ENCODE measurements at places on chromosomes 5 and 9. TPM values are rescaled to one million over a fixed set of nuclear protein-coding genes. Genes with fewer than 3 reads are reported as not detected.

DNA sequence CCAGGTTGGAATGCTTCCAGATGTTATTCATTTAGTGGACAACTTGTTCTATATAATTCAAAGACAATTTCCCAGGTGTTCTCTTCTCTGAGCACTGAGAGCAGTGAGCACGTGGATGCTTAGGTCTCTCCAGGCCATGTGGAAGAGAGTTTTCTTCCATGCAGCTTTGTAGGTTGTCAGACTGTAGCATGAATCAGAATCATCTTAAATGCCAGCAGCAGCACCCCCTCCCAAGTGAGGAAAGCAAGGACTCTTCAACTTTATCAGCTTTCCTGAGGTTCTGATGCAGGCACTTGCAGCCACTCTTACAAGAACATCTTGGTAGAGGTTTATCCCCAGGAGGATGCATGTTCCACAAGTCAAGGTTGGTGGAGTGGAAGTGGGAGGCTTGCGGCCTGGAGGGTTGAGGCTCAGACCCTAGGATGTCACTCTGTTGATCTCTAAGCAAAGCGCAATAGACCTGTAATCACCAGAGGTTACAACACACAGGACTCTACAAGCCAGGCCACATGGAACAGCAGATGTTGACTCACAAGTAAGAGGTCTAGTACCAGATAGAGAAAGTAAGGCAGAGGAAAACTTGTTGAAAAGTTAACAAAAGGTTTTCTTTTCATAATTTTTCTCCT is 47.7 kb downstream of the UGCG start:
- no peak for DNase-seq
- H3K27ac ChIP-seq, result no peak overlapping the region
- H3K36me3 ChIP-seq, result peaks cover 6% of the 10 kb centered on the region

GRCh38 chr5:149961186-149961685 is 678 bp downstream of the SLC26A2 start:
- H3K27ac ChIP-seq, result peak overlapping the region; percentile 98
- peaks cover 36% of the 10 kb centered on the region for H3K36me3 ChIP-seq
- DNase-seq, result no peak
- no peaks in the 10 kb centered on the region for H3K27me3 ChIP-seq

Gene CPLANE1
- total RNA-seq, result 10.1 TPM

- H3K27ac ChIP-seq, result no peak overlapping the region
- peaks cover 83% of the 10 kb centered on the region for H3K4me1 ChIP-seq
- peaks cover 25% of the 10 kb centered on the region for H3K36me3 ChIP-seq
- DNase-seq, result no peak
These were observed 59.9 kb downstream of the EFNA5 start for GRCh38 chr5:107610798-107611197.

DNA sequence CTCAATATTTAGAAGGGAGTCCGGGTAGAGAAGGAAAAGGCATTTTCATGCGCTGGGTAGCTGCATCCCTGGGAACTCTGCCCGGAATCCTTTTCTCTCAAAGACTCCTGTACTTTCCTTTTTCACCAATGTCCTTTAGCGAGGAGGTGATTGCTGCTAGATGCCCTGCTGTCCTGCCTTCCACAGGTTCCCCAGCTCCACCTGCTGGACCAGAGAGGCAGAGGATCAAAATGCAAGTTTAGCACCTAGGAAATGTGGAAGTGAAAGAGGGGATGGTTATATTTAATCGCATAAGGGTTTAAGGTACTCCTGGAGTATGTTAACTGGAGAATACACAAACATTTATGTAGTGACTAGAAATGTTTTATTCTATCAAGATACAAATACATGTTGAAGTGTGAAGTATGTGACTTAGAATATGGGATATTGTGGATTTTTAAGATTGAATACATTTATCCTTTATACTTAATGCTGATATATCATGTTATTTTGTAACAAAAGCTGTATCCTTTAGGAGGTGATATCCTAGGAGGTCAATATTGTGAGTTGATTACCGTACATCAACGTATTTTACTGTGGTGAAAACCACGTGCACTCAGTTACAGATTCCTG is 145.7 kb downstream of the ARHGAP26 start:
- H3K27me3 ChIP-seq, result no peaks in the 10 kb centered on the region
- peaks cover 58% of the 10 kb centered on the region for H3K4me1 ChIP-seq
- H3K4me3 ChIP-seq, result no peak overlapping the region
- peak overlapping the region; percentile 10 for H3K27ac ChIP-seq
- DNase-seq, result peak; percentile 66

DNA sequence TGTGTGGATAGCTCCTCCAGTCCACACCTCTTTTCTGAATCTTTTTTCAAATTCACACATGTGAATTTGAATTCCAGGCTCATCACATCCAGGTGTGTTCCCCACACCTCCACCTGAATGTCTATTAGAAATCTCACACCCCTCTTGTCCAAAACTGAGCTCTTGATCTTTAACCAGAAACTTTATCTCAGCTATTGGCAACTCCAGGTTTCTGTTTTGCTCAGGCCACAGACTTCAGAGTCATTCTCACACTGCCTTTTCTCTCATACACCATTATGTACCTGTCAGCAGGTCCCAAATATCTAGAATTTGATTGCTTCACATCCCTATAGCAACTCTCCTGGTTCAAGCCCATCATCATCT is 11.6 kb downstream of the NIPSNAP3B start:
- H3K4me3 ChIP-seq, result no peak overlapping the region
- no peak overlapping the region for H3K27ac ChIP-seq
- no peak for DNase-seq
- H3K27me3 ChIP-seq, result peaks cover 10% of the 10 kb centered on the region
- no peaks in the 10 kb centered on the region for H3K4me1 ChIP-seq

DNA sequence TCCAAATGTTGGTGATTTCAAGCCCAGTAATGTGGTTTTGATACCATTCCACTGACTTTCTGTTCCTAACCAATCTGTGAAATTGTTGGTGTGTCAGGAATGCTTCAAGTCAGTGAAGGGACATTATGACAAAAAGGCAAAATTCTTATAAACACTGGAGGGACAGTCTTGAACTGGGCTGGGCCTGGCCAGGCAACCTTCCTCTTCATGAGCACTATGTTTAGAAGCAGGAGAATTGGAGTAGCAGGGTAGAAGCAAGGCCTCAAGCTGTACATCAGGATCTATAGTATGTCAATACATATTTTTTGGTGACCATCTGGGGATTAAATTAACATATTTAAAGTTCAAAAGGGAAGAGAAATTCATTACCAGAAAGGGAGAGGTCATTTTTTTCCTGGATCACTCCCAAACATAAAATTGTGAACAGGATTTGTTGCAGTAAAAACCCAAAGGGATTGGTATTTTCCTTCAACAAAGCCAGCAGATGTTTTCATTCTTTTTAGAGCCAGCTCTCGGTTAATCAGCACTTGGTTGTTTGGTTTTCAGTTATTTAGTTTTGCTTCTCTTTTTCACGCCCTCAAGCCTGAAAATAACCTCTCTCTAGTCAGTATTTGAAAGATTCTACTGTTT is 77.9 kb upstream of the PIK3R1 start:
- H3K27ac ChIP-seq, result no peak overlapping the region
- H3K4me1 ChIP-seq, result peaks cover 13% of the 10 kb centered on the region
- H3K27me3 ChIP-seq, result no peaks in the 10 kb centered on the region
- H3K4me3 ChIP-seq, result no peak overlapping the region
- no peaks in the 10 kb centered on the region for H3K36me3 ChIP-seq

DNA sequence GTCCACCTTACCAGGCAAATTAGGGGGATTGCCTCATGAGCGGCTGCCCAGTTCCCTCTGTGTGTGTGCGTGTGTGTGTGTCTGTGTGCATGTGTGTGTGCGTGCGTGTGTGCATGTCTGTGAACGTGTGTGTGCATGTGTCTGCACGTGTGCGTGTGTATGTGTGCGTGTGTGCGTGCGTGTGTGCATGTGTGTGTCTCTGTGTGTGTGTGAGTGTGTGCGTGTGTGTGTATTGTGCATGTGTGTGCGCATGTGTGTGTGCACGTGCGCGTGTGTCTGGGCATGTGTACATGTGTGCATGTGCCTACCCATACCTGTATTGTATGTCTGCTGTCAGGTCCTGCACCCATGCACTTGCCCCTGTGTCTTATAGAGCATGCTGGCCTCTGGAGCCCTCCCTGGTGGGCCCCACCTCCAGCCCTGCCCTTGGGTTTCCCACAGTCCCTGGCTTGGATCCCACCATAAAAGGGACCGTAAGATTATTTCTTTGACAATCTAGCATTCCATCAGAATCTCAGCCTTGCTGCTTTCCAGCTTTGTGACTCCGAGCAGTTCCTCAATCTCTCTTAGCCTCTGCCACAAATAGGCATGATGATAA is 9.3 kb downstream of the PSD2 start:
- H3K4me1 ChIP-seq, result no peaks in the 10 kb centered on the region
- H3K27ac ChIP-seq, result no peak overlapping the region
- no peak for DNase-seq
- H3K4me3 ChIP-seq, result no peak overlapping the region
- no peaks in the 10 kb centered on the region for H3K36me3 ChIP-seq

Gene SPINK6
- not detected for total RNA-seq

DNA sequence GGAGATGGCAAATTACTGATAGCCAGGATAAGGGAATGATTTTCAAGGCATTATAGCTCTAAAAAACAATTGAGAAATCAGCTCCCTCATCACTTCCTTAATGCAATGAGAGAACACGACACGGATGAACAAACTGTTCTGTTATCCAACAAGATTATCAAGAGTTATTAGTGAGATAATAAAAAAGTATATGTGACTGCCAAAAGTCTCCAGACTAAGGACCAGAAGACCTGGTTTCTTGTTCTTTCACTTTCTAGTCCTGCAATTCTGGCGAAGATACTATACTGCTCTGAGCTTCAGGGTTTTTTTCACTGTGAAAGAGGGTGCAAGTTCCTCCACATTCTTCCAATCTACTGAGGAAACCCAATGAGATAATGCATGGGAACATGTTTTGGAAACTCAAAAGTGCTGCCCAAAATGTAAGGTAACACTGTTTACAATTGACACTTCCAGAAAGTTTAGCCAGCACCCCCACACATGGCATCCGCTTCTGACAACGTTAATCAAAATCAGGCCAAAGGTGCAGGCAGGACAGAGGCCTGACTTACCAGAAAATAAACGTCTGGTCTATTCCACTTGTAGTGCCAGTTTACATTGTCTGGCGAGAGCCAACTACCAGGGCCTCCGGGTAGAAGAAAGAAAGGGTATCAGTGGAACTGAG is 254.2 kb downstream of the DOCK8 start:
- H3K4me3 ChIP-seq, result peak overlapping the region; percentile 86
- peaks cover 16% of the 10 kb centered on the region for H3K36me3 ChIP-seq
- H3K27ac ChIP-seq, result no peak overlapping the region
- DNase-seq, result no peak

Gene ECSCR
- not detected for total RNA-seq

DNA sequence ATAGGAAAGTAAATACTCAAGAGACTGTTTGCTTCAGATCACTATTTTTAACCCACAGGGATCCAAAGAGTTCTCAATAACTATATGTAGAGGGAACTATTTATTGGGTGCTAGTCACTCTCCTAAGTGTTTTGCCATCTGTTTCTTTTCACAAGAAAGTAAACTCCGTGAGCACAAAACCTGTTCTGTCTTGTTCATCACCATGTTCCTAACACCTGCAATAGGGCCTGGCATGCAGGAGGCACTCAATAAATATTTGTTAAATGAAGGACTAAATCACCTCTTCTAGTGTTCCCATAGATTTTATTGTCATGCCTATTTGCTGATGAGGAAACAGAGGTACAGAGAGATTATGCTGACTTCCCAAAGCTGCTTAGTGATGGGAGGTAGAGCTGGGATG is 118.2 kb downstream of the VCAN start:
- H3K27me3 ChIP-seq, result no peaks in the 10 kb centered on the region
- no peaks in the 10 kb centered on the region for H3K36me3 ChIP-seq
- no peak overlapping the region for H3K4me3 ChIP-seq
- peaks cover 10% of the 10 kb centered on the region for H3K4me1 ChIP-seq
- no peak for DNase-seq
- H3K27ac ChIP-seq, result no peak overlapping the region

- no peak for DNase-seq
- H3K27ac ChIP-seq, result no peak overlapping the region
- no peaks in the 10 kb centered on the region for H3K36me3 ChIP-seq
- H3K4me1 ChIP-seq, result no peaks in the 10 kb centered on the region
- H3K27me3 ChIP-seq, result no peaks in the 10 kb centered on the region
These were observed 513.4 kb downstream of the CSNK1G3 start for GRCh38 chr5:124025306-124025845.

Gene GABBR2
- total RNA-seq, result not detected

Gene IL33
- total RNA-seq, result 1.9 TPM

GRCh38 chr5:121949885-121950284 is 11.9 kb upstream of the SRFBP1 start:
- H3K27me3 ChIP-seq, result no peaks in the 10 kb centered on the region
- H3K27ac ChIP-seq, result no peak overlapping the region
- no peaks in the 10 kb centered on the region for H3K36me3 ChIP-seq
- H3K4me1 ChIP-seq, result no peaks in the 10 kb centered on the region

GRCh38 chr9:137139468-137140150 is 655 bp downstream of the GRIN1 start:
- H3K36me3 ChIP-seq, result no peaks in the 10 kb centered on the region
- H3K4me3 ChIP-seq, result no peak overlapping the region
- DNase-seq, result no peak
- no peak overlapping the region for H3K27ac ChIP-seq

Gene CCL28
- total RNA-seq, result 12.2 TPM

DNA sequence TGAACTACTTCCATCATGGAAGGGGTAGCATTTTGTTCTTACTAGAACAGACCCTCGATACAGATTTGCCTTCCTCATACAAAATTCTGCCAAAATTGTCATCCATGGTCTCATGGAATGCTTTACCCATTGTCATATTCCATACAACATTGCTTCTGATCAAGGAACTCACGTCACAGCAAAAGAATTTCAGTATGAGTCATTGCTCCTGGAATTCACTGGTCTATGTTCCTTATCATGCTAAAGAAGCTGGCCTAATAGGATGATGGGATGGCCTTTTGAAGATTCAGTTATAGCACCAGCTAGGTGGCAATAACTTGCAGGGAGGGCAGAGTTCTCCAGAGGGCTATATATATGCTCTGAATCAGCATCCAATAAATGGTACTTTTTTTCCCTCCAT is 18.2 kb upstream of the FNIP1 start:
- H3K4me3 ChIP-seq, result no peak overlapping the region
- no peaks in the 10 kb centered on the region for H3K27me3 ChIP-seq
- DNase-seq, result peak; percentile 24
- H3K27ac ChIP-seq, result peak overlapping the region; percentile 16
- H3K36me3 ChIP-seq, result no peaks in the 10 kb centered on the region

- H3K36me3 ChIP-seq, result no peaks in the 10 kb centered on the region
- DNase-seq, result no peak
- no peaks in the 10 kb centered on the region for H3K27me3 ChIP-seq
These were observed 136.4 kb downstream of the PIP5K1B start for GRCh38 chr9:68841276-68842052.

Gene CDO1
- total RNA-seq, result not detected

DNA sequence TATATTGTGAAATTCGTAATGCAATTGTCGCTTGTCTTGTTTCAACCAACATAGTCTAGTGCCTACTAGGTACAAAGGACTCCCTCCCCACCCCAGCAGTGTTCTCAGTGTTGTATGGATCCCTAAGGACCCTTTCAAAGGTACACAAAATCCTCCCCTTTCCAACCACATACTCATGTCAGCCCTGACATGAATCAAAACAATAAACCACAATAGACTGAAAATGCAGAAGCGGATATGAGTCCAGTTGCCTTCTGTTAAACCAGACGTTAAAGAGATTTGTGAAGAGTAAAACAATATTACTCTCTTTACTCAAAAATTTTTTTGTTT is 82.4 kb upstream of the IFNK start:
- no peak overlapping the region for H3K27ac ChIP-seq
- no peak for DNase-seq
- H3K27me3 ChIP-seq, result no peaks in the 10 kb centered on the region
- H3K36me3 ChIP-seq, result no peaks in the 10 kb centered on the region
